Stimulated activated CD8-positive, alpha-beta memory T cell treated with anti-CD3 and anti-CD28 coated beads, Interleukin-4, amount 100 ng/mL, for 4 hours (primary cell): ENCODE measurements at places on chromosomes 5 and 9.

DNA sequence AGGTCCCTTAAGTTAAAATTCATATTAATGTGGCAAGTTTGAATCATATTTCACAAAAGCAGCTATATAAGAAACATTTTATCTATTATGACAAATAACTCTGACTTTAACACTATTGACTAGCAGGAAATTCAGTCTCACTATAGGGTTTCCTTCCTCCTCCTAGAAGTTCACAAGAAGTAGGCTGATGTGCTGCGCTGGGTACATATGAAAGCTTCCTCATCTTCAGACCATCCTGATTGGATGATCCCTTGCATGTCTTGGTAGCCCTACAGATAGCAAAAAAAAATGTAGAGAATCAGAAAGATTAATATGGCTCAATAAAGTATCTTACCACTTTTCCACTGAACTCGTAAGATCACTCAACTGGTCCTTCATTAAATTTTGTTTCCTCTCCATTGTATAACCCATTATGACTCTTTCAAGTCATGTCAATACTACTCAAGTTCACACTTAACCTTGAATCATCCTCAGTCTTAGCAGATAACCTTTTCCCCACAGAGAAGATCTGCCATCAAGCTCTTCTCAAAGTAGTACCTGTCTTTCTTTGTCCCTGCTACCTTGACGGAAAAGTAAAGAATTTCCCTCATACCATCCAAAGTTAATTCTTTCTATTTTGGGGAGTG lies 11.5 kb upstream of the PSIP1 start:
- DNase-seq = no peak

DNA sequence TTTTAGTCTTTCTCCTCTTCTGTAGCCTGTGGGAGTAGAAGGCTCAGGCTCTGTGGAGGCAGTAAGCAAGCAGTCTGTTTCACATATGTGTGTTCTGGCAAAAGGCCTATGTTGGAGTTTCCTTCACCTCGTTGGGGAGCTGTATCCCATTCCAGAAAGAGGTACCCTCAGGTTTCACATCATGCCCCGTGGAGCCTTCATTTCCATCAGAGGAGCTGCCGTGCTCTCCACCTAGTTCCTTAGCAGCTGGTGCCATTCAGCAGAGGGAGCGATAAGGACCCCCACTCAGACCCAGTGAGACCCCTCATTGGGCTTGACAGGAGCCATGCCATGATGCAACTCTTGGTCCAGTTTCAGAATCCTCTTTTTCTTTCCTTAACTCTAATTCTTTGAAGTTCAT lies 50.6 kb upstream of the ANGPTL2 start:
- no peak for DNase-seq

DNA sequence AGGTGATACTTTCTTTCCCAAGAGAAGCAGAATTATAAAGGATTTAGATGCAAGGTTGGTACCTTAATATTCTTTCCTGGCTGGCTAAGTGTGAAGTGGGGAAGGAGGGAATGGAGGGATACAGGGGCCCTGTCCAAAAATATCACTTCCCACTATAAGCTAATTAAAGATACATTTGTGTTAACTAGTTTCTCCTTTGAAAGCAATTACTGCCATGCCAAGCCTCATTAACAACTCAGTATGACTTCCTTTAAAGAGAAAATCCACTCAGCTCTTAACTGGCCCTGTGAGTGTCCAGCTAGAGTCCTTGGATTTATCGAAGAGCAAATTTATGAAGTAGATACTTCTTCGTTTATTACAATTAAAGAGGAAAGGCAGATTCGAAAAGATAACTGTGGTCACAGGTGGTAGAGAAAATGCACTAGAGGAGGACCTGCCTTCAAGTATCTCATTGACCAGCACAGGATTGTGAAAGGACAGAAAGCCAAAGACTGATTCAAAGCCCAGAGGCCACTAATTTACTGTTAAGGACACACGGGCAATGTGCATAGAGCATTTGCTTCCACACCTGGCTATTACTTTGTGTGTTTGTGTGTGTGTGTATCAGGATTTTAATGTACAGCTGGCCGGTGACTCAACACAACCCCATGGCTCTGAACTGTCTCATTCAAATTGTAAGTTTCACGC lies 11.2 kb upstream of the GLDC start:
- no peak for DNase-seq

DNA sequence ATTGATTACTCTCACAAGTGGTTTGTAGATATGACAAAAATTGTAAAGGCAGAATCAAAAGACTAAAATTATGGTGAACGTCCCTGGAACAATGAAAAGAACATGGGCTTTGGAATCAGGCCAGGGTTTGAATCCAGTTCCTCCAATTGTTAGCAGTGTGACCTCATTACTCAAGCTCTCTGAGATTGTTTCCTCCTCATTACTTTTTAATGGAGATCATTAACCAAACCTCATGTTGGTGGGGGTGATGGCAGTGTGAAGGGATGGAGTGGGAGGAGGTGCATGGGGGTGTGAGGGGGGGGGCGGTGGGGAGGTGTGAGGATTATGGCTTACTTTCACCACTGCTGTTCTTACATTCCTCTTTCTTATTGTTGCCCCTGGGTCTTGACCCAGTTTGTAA lies 44.1 kb upstream of the FOXE1 start:
- no peak for DNase-seq

DNA sequence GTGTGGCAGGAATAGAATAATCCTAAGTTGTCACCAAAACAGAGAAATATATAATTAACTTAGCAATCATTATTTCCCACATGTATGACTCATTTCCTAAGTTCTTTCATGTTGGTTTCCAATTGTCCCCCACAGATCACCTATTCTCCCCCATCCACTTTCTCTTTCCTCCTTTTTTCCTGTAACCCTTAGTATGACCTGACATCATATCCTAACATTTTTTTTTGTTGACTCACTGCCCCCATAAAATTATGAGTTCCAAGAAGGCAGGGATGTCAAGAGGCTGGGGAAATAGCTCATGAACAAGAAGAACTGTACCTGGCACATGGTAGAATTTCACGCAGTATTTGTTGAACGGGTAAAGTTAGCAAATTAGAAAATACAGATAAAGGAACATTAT lies 186.7 kb downstream of the DCP2 start:
- DNase-seq = no peak

DNA sequence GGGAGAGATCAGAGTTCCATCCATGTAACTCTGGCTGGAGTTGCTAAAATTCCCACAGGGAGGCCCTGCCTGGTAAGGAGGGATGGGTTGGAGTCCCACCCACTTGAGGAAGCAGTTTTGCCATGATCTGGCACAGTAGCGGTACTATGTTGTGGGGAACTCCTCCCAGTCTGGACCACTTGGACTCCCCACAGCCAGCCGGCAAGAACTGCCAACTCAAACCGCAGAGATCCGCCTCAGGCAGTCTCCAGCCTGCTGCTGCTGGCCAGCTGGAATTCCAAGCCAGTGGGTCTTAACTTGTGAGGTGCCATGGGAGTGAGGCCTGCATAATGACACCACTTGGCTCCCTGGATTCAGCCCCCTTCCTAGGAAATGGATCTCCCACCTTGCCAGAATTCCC lies 151.9 kb downstream of the NDUFS4 start:
- DNase-seq = no peak

GRCh38 chr5:113034182-113034773 lies 57.7 kb downstream of the DCP2 start:
- DNase-seq = no peak
